Activated T-cell treated with anti-CD3 and anti-CD28 coated beads for 4 hours (primary cell): ENCODE measurements at places on chromosomes 6 and 20.

DNA sequence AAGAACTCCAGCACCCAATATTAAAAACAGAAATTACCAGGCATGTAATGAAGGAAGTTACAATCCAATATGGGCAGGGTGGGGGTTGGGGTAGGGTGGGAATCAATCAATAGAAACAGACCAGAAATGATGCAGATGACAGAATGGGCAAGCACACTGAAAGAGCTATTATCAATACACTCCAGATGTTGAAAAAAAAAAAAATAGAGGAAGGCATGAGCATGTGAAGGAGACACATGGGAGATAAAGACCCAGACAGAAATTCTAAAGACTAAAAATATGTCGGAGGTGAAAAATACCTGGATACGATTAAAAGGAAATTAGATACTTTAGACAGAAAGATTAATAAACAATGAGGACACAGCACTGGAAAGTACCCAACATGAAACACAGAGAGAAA is 19.1 kb upstream of the ZC3H12D start:
- DNase-seq = no peak

GRCh38 chr6:168093634-168094033 is 14.6 kb upstream of the FRMD1 start:
- no peak for DNase-seq

- DNase-seq = no peak
These were observed 183.7 kb downstream of the CD109 start for GRCh38 chr6:73879501-73880293.

DNA sequence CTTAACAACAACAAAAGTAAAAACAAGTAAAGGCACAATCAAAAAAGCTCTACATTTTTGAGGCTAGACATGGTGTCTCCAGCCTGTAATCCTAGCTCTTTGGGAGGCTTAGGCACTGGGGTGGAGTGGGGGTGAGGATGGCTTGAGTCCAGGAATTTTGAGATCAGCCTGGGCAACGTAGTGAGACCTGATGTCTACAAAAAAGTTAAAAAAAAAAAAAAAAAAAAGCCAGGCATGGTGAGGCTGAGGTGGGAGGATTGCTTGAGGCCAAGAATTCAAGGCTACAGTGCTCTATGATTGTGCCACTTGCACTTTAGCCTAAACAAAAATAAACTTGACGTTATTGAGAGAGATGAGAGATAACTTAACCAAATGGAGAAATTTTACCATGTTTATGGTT is 60.1 kb downstream of the QKI start:
- DNase-seq = no peak

DNA sequence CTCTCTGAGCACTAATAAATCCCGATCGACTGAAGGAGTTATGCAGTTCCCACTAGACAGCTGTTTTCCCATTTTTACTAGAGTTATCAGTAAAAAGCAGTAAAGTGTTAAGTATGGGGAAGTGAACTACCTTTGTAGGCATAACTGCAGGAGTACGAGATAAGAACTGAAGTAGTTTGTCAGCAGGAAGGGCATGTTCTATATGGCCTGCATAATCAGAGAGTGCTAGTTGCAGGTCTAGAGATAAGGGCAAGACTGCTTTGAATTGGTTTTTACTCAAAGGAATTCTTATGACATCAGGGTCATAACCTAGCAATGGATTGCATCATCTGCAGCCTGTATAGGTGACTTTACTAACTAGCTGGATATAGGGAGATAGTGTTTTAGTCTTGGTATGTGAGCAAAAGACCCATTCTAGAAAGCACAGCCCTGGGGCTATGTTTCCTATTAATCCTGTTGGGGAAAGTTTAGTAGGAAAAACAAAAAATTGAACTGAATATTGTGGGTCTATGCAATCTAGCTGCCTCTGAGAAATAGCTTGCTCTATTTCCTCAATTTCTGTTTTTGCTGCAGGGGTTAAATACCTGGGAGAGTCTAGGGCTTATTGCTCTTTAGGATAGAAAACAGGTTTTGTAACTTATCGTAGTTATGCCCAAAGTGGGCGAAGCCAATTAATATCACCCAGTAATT is 22.6 kb upstream of the CRISP1 start:
- DNase-seq = no peak

- no peak for DNase-seq
These were observed 15.0 kb downstream of the COL9A3 start for GRCh38 chr20:62831854-62832211.
